ENCODE measurements at places on chromosomes 11 and 22.
A peak's percentile ranks its signal among the peaks of the same experiment; 100 is the strongest.

GRCh38 chr11:35746356-35747153, 84.0 kb downstream of the TRIM44 start:
- peak; percentile 28 for DNase-seq

DNA sequence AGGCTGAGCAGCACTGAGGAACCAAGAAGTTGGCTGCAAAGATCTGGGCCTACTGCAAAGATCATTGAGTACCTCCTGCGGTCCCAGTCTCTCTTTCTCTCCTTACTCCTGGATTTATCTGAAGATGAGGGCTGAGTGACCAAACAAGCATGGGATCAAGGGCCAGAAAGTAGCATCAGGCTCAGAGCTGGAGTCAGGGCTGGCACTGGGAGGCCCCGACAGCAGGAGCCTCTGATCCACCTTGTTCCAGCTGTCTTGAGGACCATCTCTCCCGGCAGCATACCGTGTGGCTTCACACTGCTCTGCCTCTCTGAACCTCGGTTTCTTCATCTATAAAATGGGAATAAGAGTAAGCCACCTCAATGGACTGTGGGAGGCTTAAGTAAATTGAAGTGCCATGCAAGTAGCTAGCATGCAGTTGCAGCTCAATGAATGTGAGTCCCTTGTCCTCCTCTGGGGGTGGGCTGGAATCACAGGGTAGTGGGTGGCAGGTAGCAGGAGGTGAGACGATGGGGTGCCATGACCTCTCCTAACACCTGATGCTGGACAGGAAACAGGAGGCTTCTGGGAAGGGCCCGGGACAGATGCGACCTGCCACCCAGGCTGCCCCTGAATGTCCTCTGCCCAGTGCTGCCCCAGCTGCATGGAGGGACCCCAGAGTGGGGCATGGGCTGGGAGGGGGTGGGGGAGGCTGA, 52.5 kb upstream of the PRDM11 start:
- DNase-seq: no peak

DNA sequence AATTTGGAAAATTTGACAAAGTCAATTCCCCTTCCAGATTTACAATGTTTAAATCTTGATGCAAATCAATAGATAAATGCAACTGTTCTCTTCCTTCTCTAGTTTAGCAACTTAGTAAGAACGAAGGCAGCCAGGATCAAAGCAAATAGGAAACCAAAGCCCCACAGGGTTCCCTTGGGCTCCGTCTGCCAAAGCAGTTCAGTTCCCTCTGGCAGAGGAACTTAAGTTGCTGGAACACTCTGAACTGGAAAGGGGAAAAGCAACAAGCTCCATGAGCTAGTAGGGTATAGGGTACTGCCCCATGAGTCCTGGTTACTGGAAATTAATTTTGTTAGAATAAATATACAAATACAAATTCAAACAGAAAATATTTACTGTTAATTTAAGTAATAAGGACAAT, 91.3 kb downstream of the RELT start:
- no peak for DNase-seq

DNA sequence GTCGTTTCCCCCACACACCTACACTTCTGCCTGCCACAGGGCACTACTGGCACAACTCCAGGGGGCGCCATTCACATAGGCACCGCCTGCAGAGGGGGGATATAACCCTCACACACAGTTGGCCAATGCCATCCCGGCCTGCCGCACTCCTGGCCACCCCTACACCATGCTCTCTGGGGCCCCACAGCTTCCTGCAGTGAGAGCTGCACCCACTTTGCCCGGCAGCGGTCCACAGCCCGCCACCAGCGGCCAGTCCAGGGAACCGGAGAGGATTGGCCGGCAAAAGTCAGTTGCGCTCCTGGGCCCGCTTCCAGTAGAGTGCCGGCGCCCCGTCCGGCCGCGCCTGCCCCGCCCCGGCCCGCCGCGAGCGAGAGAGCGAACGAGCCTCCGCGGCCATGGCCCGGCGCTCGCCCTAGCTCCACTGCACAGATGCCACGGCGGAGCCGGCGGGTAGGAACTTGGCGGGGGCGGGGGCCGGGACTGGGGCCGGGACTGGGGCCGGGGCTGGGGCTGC, 25.6 kb upstream of the SUSD2 start:
- peak; percentile 36 for DNase-seq

DNA sequence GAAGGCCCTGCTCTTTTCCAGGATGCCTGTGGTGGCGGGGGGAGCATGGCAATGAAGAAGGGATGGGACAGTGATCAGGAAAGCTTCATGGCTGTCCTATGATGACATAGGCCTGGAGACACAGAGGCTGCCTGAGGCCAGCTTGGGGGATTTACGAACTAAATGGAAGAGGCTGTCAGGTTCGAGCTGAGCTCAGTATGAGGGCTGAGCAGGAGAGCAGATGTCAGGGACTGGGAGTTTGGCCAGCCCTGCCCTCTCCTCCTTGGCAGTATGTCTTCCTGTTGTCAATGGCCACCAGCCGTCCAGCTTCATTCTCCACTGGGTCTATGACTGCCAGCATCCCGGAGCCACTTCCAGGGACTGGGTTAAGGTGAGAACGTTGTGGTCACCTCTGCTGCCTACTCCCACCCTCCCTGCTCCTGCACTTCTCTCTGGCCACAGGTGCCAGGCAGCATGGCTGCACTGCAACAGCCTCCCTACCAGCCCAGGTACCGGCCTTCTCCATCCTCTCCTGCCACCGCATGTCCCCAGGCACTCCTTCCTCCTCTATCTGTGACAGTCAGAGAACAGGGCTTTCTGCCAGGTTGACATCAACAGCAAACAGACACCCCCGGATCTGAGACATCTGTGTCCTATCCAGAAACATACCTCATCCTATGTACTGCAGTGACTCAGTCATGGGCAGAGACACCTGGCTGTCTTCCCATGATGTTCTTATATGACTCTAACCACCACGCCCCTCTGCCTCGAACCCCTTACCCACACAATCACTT, 75.1 kb downstream of the KIRREL3 start:
- DNase-seq: no peak

DNA sequence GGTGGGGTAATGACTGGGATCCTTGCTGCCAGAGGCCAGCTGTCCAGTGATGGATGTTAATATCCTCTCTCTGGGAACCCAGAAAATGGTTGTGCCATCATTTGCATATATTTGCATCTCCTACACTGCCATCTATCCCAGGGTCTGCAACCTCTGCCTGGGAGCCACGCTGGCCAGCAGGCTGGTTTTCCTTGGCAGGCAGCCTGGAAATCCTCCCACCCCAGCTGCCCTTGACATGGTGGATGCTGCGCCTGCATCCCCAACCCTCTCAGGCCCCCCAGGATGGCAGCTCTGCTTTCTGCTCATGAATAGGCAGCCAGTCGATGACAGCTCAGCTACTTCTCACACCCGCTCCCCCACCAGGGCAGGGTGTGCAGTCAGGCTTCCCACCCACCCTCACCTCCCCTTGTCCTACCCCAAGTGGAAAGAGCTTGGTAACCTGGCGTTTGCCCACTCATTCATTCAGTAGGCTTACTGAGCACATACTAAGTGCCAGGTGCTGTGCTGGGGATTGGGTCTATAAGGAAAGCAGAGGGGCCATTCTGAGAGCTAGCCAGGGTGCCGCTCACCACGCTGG, 202.5 kb downstream of the TRIM29 start:
- DNase-seq: no peak

DNA sequence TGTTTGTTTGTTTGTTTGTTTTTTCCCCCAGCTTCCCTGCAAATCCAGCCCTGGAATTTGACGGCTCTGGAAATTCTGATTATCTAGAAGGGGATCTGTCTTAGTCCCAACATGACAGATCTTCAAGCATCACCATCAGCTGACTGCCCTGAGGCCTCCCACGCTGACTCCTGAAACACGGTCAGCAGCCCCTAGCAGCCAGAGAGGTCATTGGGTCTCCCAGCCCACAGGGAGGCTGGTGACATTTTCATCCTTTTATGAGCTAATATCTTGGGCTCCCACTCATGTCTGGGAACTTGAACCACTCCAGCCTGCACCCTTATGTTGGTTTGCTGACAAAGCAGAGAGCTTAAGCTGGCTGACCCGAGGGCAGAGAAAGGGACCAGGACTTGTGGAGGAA, 66.0 kb upstream of the TIMP3 start:
- DNase-seq: no peak

DNA sequence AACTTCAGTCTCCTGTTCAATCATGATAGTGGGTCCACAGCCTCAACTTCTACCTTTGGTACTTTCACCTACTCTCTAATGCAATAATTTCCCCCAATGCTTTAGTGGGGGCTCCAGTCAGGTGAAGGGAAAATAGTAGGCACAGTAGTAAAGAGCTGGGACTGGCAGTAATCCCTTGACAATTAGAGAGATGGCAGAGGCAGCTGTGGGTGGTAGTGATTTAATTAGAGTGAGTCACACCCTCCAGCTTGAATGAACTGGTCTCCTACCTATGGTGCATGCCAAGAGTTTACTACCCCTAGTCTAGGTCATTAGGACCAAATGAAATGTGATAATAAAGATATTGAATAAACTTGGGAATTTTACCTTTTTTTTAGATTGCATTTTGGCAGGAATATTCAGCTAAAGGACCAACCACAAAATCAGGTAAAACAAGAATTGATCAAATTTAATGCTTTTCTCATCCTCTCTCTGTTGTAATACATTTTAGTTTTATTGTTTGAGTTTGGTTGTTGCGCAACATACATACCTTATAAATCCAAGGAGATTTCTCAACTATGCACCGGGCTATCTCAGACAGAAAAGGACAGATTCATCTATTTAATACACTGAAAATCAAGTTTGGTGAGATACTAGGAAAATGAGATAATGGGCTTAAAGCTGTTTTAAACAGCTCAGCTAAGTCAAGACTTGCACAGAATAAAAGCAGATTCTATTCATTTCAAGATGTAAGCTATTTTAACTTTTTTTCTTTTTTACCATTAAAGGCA, 9.0 kb downstream of the PRRG4 start:
- peak; percentile 18 for DNase-seq

All from NCI-H1105 treated with DMSO at 0.1 percent for 48 hours (cell line).